Effector CD8-positive, alpha-beta T cell (primary cell): ENCODE measurements at places on chromosomes 13 and 19.

- DNase-seq = no peak
Observed at GRCh38 chr19:39735688-39736087, 2.1 kb downstream of the CLC start.

- DNase-seq = no peak
Observed at GRCh38 chr19:49605605-49606004, 14.6 kb downstream of the PRR12 start.

- DNase-seq = no peak
Observed at GRCh38 chr13:35349673-35350278, 126.7 kb downstream of the MAB21L1 start.

DNA sequence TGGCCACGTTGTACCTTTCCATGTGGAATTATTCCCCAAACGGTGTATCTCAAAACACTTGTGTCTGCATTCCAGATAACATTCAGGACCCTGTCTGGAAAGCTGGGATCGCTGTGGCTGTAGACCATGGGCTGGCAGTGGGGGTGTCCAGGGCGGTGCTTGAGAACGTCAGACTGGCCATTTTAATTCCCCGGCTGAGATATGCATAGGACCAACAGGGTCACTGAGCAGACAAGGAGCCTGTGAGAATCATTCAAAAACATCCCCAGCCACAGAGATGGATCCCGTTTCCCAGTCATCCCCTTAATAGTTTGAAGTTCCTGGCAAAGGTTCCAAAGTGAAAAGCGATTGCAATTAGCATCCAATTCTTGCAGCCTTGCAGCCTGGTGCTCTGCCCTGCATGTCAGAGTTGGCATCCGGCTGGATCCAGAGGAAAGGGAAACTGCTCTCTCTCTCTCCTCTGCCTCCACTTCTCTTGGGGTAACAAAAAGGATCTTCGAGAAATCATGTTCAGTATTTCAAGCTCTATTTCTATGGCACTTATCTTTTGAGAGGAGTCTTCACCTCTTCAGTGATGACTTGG is 41.6 kb downstream of the IFT88 start:
- DNase-seq = no peak

GRCh38 chr19:40366697-40367561 is 18.4 kb downstream of the PLD3 start:
- DNase-seq = no peak

GRCh38 chr19:52600639-52601024 is 30.5 kb downstream of the ZNF701 start:
- DNase-seq = no peak

DNA sequence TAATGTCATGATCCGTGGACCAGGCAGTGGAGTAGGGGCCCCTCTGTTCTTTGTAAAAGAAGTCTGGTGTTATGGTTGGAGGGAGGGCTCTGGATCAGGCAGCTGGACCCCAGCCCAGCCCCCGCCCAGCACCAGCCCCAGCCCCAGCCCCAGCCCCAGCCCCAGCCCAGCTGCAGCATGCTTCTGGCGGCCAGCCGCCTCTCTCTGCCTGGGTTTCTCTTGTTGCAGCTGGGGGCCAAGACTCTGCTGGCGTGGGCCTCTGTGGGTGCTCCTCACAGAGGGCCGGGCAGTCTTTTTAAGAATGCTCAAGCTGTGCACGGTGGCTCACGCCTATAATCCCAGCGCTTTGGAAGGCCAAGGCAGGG is 17.9 kb downstream of the DOT1L start:
- DNase-seq = no peak

DNA sequence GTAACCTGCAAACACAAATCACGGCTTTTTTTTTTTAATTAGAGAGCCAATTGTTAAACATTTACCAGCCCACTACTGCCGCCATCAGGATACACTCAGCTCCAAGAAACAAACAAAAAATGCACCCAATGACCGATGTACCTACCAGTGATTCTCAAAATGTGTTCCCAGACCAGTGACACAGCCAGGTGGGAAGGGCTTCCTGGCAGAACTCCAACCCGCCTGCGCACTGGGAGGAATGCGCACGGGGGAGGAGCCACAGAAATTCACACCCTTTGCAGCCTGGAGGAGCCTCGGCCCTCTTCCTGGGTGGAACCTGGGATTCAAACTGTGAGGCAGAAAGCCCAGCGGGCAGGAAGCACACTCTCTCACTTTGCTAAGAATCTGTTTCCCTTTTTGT is 255.9 kb downstream of the TBC1D4 start:
- DNase-seq = no peak

DNA sequence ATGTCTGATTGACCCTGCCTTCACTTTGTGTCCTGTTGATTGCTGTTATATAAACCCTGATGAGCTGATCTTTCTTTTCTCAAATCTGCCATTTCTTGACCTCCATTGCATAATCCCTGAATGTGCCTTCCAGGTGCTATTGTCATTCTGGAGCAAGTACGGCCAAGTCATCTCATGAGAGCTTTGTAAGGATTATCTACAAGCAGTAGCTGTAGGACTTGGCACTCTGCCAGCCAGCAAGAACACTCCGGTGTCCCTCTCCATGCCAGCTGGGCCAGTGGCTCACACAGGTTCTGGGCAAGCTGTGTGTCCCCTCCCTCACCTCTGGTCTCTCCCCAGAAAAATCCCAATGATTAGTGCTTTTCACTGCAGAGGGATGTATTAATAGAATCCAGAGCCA is 348.1 kb downstream of the FOXO1 start:
- no peak for DNase-seq

DNA sequence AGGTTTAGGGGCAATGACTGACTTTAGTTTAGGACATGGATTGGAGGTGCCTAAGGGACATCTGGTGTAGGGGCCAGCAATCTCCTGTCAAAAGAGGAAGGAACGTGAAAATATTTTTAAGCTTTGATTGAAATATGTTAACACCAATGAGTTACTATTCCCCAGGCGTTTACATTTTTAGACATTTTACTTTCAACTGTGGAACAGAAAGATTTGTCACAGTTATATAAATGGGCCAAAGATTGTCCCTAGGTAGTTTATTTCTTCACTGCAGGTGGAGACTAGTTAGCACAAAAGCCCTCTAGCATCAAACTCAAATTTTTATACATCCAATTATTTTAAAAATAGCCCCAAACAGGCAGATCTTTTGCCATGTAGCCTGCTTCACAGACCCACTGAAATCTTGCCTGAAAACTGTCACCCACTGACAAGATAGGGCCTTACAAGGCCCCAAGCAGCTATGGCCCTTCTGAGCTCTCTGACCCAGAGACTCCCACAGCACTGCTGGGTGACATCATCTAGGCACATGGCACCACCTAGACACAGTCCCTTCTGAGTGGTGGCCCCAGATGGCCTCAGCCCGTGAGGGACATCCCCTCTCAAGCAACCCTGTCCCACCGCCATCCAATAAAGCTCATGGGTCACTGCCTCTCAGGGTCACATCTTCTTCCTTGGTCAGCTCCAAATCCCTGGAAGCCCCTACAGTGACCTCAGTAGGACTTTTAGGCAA is 64.8 kb upstream of the DOCK9 start:
- no peak for DNase-seq

DNA sequence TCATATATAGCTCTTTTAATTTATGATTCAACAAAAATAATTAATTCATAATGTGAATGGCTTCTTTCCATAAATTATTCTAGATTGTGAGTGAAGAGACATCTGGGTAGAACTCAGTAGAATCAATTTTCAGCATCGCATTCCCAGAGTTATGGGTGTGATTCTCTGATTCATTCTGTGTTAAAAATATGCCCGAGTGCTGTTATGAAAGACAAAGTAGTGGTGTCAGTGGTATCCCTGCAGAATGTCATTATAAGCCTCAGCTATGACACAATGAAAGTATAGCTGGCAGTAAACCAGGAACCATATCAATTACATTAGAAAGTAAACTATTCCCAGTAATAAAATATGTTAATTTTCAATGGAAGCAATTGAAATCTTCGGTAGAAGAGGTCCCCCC is 480.5 kb upstream of the SLITRK1 start:
- DNase-seq = no peak

DNA sequence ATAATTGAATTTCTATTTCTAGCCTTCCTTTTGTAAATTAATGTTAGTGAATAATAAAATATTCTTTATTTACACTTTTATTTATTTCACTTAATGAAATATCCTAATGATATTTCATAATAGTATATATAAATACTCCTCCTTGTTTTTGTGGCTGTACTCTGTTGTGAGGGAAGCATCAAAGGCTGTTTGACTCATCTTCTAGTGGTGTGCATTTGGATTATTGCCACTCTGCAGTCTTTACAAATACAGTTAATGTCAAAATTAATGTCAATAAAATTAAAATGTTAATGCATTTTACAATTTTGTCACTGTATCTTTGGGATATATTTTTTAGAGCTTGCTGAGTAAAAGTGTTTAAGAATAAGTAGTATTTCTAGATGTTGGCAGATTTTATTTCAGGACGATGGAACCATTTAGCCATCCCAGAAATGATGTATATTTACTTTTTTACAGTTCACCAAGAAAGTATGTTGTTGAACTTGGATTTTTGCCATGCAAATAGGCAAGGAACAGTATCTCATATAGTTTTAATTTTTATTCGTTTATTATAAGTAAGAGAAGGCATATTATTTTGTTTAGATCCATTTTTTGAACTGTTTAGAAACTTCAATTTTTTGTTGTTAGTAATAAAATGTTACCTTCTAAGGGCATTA is 281.2 kb upstream of the SLITRK6 start:
- DNase-seq = no peak

DNA sequence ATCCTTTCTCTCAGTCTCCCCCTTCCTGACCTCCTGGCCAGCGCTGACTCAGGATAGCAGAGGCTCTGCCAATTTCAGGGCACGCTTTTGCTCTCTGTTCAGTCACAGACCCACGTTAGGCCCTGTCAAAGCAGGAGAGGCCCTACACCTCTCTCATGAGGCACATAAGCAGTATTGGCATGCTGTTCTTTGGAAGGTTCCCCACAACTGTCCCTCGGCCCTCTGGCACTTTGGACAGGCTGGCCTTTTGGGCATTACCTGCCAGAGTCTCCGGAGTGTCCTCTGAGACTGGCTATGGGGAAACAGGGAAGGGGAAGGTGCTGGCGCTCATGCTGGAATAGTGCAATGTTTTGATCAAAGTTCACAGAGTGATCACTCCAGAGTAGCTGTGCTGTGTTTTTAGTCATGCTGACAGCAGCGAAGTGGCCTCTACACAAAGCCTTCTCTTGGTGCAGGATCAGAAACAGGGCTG is 23.7 kb upstream of the UBE2L5 start:
- DNase-seq = no peak

- no peak for DNase-seq
Observed at GRCh38 chr13:113427562-113428468, 25.5 kb downstream of the ADPRHL1 start.

DNA sequence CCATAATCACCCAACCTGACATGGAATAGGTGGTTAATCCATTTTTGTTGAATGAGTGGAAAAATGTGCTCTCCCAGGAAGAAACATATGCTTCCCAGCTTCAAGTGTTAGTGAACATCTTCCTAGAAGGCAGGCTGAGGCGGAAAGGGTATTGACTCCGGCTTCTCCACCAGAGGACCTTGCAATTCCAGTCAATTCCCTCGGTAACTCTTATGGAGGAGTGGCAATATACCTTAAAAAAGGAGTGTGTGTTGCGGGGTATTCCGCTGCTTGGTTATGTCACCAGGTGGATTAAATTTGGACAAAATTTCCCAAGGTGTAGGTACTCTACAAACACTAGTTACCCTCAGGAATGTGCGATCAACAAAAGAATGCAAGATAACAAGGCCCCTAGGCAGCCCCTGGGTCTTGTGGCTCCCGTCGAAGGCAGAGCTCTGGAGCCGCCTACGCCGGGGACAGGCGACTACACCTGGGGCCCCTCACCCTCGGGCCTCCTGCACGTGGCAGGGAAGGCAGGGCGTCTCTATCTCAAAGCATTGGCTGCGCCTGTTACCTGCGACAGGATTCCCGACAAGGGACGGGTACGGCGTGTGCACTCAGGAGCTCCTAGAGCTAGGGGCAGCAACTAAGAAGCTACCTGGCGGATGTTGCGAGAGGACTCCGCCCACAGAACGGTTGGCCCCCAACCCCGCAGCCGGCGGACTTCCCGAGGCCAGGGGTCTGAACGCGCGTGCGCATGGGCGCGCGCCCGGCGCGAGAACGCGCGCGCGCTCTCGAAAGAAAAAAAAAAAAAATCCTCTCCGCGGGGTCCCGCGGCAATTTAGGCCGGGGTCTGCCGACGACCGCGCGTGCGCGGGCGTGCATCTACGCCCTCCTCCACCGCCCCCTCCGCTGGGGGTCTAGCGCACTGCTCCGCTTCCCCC is at the start of gene WDR87:
TSS of gene WDR87 (minus strand) at position 649 of the 923 bp plus-strand sequence. CDS start 8,355 bp downstream, outside the sequence.
- peak; percentile 38 for DNase-seq

DNA sequence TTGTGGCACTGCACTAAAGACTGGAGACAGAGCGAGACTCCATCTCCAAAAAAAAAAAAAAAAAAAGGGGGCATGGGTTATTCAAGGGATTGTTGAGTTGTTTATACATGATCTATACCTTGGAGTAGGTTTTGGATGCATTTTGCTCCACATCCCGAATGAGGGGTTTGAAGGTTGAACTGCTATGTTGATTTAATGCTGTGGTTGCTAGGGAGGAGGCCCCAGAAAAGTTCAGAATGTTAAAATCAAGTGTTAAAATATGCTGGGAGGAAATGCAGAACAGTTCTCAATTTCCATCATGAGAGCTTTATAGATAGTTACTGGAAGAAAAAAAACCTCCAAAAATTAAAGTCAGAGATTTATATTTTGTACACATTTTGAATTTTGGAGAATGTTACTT is 116.5 kb downstream of the DNAJC15 start:
- DNase-seq = no peak

DNA sequence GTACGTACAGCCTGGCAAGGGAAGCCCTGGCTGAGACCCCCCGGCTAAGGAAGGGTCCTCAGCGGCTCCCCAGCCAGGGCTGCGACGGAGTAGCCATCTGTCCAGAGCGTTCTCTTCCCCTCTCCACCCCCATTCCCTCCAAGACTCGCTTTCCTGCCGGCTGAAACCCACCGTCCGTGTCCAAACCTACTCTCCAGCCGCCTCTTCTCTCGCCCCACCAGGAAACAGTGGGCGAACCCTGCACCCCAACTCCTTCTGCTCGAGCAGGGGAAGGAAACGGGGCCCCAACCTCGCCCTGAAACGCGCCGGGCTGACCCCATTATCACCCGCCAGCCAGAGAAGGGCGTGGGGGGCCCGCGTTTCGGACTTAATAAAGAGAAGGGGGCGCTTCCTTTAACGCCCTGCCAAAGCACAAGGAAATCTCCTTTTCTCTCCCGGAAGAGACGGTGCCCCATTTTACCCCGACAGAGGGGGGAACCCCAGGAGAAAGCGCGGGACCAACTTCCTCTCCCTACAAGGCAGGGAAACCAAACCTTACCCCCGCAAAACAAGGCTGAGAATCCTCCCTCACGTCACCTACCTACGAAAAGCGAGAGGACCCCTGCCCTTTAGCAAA is 2.5 kb downstream of the ZC3H4 start:
- DNase-seq = peak; percentile 32

- DNase-seq = no peak
Observed at GRCh38 chr13:74000876-74001275, 133.3 kb downstream of the KLF12 start.
